ENCODE measurements at places on chromosomes 5 and 9. TPM values are rescaled to one million over a fixed set of nuclear protein-coding genes. Genes with fewer than 3 reads are reported as not detected.

GRCh38 chr5:64767959-64768357, 533 bp downstream of the SREK1IP1 start:
- peaks cover 2% of the 10 kb centered on the region for H3K36me3 ChIP-seq
- H3K4me3 ChIP-seq: peak overlapping the region; percentile 97
- no peaks in the 10 kb centered on the region for H3K27me3 ChIP-seq
- peaks cover 21% of the 10 kb centered on the region for H3K4me1 ChIP-seq
- H3K27ac ChIP-seq: peak overlapping the region; percentile 99
- DNase-seq: no peak

GRCh38 chr5:133763744-133764143, 151.4 kb upstream of the FSTL4 start:
- no peak overlapping the region for H3K4me3 ChIP-seq
- H3K27ac ChIP-seq: no peak overlapping the region
- no peaks in the 10 kb centered on the region for H3K4me1 ChIP-seq
- H3K27me3 ChIP-seq: peaks cover 32% of the 10 kb centered on the region
- DNase-seq: no peak
- H3K36me3 ChIP-seq: no peaks in the 10 kb centered on the region

Gene SLC9A3
- 1.6 TPM for total RNA-seq

GRCh38 chr5:176529741-176530141, 7.5 kb downstream of the RNF44 start:
- H3K27me3 ChIP-seq: no peaks in the 10 kb centered on the region
- H3K4me1 ChIP-seq: peaks cover 13% of the 10 kb centered on the region
- no peak overlapping the region for H3K27ac ChIP-seq

DNA sequence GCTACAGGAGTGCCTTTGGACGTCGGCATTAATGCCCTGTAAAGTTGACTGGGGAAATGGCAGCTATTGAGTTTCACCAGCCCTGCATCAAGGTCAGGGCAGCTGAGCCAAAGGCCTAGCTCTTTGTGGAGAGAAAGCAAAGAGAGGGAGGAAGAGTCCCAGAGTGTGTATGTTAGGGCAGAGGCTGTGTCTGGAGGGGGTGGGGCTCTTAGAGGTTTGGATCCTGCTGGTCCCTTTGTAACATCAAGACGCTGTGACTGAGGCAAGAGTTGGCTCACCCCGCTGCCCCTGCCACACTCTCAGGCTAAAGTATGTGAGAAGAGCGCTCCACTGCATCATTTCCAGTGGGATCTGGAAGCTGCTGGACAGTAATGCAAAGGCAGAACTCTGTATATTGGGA, 34.3 kb downstream of the TMOD1 start:
- H3K36me3 ChIP-seq: peaks cover 6% of the 10 kb centered on the region
- no peak for DNase-seq
- no peaks in the 10 kb centered on the region for H3K27me3 ChIP-seq
- no peak overlapping the region for H3K27ac ChIP-seq
- no peak overlapping the region for H3K4me3 ChIP-seq
- peaks cover 1% of the 10 kb centered on the region for H3K4me1 ChIP-seq

DNA sequence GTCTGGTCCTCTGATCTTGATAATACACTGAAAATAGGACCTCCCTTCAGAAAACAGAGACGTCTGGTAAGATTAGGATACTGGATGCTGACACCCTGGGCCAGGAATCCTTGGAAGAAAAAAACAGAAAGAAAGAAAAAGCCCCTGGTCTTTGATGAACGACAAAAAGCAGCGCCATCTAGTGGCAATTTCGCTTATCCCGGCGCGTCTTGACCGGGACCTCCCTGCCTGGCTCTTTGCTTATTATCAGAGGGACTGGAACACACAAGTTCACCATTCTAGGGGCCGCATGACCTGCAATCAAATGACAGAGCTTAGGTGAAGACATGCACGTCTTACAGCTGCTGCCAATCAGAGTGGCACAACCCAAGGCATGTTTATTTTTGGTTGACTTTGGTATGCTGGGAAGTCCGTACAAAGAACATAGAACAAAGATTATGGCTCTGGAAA, 114.9 kb upstream of the NFIB start:
- DNase-seq: peak; percentile 72
- peaks cover 16% of the 10 kb centered on the region for H3K4me1 ChIP-seq
- H3K27me3 ChIP-seq: no peaks in the 10 kb centered on the region
- no peaks in the 10 kb centered on the region for H3K36me3 ChIP-seq

Gene DOCK2
- total RNA-seq: not detected

Gene MYOZ3
- 2.9 TPM for total RNA-seq

Data from progenitor cell of endocrine pancreas (in vitro differentiated cells).